ENCODE measurements at places on chromosomes 5 and 9.

DNA sequence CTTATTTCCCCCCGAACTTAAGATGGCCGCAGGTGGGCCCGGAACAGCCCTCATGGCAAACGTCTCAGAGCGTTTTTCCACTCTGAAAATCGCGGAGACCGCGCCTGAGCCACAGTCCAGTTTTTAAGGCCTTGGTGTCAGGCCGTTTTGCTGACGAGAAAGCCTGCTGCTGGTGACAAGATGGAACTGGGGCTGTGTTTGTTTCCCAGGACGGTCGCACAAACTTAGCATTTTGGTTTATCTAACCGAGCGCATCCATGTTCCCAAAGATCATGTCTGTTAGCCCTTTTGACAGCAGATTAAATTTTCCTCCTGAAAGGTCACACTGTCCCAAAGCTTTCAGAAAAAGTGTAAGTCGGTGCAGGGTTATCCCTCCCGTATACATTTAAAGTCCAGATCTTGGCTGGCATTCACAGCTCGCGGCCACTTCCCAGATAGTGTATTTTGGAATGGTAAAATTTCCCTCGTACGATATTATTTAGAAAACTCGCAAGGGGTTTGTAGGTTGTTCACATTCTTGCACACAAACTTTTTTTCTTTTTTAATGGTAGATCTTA, 812 bp downstream of the SREK1 start:
- ATAC-seq, result peak; percentile 69

- no peak for ATAC-seq
Measured at GRCh38 chr5:5348135-5348534, 74.3 kb upstream of the ICE1 start.

- no peak for ATAC-seq
Measured at GRCh38 chr5:123091298-123092222, 2.5 kb downstream of the PRDM6 start.

DNA sequence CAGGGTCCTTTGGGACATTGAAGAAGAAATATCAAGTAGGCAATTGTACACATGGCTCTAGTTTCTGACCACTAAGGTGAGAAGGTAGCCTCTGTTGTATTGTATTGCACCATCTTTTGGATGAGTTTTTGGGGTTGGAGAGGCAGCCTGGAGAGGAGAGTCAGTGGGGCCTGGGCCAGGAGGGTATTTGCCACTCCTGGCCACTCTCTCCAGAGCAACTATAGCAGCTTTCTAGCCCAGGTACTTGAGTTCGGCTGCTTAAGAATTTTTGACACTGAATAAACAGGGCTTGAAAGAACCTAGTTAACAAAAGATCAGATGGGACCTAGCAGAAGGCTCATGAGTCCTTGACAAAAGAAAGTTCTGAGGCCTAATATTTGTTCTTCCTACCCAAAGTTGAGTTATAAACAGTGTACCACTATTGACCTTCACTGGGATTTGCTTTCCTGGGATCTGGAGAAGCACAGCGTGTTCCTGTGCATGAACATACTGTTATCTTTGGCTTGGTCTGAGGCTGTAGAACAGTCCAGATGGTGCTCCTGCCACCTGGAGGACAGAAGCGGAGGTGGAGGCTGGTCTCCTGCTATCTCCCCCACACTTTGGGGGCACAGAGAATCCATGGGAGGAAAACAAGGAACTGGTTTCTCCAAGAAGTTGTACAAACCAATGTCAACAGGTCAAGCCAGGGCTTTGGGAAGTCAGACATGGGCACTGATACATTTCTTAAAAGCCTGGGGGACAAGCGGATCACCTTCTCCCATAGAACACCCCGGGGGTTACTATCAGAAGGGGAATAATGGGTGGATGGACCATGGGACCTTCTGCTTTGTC, 110.4 kb upstream of the LIFR start:
- peak; percentile 82 for ATAC-seq

- ATAC-seq, result no peak
Measured at GRCh38 chr5:57538341-57538955, 55.8 kb upstream of the ACTBL2 start.

DNA sequence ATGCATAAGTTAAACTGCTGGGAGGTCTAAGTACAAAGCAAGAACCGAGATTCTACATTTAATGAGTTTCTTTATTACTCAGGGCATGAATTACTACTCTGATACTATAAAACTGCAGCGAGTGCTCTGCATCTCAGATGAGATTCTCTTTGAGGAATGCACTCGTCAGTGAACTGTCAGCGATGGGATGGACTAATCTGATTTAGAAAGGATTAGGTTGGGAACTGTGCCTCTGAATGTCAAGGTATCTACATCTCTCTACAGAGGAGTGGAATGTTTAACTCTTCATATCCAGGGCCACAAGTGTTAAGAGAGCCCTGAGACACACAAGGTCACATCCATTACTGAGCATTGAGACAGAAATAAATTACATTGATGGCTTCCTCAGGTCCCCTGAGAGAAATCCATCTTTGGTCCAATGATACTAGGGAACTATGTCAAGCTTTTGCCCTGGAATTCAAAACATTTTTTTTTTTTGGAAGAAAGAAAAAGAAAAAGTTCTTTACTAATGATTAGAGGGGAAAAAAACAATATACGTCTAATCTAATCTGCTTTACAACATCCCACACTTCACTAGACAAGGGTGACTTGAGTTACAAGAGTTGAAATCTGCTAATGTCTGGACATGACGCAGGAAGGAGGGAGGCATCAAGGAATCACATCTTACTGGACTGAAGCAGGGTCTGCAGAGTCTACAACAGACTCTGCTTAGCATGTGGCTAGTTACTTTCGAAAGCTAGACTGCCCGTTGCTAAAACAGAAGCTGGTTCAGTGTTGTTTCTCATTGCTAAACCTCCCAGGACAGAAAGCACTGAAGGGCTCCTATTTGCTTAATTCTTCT, 270.0 kb upstream of the TLE4 start:
- ATAC-seq, result peak; percentile 93

DNA sequence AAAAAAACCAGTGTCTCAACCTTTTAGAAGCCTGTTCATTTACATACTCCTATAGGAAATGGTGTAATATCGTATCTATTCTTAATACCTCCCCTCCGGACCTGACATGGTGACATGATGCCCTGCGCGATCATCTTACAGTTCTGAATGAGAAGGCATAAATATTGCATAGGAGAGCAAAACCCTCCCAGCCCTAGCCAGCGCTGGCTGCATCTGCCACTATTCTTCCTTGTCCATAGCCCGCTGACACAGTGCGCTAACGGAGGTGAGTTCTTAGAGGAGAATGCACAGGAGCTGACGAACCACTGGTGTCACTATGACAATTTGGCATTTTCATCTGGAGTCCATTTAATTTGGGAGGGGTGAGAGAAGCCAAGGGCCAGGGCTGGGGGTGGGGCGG, 290.1 kb downstream of the EFNA5 start:
- ATAC-seq, result peak; percentile 16

GRCh38 chr5:171342362-171343111, 33.5 kb downstream of the TLX3 start:
- ATAC-seq, result peak; percentile 99

DNA sequence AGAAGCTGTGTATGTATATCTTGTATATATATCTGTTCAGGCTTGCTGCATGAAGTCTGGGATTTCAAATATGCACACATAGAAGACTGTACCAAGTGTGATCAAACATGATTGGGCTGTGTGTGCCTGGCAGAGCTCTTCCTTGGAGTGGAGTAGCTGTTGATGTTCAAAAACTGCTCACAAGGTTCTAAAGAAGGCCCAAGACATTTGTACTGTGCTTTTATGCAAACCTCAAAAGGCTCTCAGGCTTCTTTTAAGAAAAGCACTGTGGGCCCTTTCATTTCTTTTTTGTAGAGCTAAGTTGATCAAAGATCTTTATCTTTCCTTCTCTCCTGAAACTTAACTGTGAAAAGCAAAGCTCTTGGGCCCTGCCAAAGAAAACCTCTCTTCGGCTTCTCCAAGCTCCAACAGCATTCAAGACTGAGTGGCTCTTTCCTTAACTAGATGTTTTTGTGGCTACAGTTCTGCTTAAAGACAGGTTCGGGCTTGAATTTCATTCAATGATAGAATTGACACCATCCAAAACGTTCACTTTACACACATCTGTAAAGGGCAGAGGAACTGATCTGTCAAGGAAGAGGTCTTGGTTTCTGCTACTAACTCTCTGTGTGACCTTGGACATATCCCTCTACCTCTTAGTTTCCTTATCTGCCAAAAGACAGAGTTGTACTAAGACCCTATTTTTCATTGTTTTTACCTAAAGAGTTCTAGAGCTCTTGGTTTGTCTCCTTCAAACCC, 105.8 kb upstream of the IL6ST start:
- peak; percentile 23 for ATAC-seq

DNA sequence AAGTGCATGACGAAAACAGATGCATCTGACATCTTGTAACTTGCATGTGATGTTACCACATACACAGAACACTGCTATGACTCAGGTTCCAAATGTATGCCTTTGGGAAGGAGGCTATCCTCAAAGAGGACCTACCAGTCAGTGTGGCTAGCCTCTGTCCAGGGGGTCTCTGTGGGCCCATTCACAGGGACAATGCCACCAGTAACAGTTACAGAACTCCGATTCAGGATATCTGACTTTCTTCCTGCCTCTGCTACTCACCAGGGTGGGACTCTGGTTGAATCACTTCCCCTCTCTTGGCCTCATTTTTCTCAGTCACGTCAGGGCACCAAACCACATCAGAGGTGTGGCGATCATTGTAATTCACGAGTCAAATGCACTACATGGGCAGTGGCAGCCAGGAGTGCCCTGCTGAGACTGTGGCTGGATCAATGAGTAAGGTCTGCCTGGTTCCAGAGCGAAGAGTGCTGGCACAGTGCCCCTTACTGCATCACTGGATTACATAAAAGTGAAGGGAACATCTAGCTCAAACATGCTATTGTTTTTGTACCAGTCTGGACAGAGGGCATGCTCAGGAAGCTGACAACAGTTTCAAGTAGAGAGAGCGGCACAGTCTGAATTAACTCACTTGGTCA, 13.2 kb downstream of the ATOX1 start:
- peak; percentile 35 for ATAC-seq

DNA sequence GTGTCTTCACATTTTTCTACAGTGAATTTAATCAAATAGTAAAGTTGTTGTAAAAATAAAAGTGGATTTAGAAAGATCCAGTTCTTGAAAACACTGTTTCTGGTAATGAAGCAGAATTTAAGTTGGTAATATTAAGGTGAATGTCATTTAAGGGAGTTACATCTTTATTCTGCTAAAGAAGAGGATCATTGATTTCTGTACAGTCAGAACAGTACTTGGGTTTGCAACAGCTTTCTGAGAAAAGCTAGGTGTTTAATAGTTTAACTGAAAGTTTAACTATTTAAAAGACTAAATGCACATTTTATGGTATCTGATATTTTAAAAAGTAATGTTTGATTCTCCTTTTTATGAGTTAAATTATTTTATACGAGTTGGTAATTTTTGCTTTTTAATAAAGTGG, 60.4 kb downstream of the MTAP start:
- ATAC-seq, result no peak

GRCh38 chr5:43635374-43635773, 32.4 kb downstream of the NNT start:
- no peak for ATAC-seq

GRCh38 chr9:95409650-95410426, 92.3 kb upstream of the FANCC start:
- peak; percentile 56 for ATAC-seq

DNA sequence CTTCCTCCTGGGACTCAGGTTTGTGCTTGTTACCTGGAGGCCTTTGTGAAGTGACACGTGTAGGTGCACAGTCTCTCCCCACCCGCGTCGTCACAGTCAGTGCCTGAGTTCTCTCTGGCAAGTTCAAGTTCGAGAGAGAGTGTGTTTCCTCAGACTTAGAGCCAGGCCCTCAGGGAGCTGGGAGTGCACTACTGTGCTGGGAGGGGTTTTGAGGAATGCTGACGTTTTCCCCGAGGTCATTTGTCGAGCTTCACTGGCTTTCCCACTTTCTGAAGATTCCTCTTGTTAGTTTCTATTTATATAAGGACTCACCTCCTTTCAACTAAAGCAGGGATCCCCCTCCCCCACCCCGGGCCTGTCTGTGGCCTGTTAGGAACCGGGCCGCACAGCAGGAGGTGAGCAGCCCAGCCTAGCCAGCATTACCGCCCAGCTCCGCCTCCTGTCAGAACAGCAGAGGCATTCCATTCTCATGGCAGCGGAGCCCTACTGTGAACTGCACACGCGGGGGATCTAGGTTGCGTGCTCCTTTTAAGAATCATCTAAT, 209.2 kb downstream of the DIRAS2 start:
- no peak for ATAC-seq

- ATAC-seq, result peak; percentile 87
Measured at GRCh38 chr5:76641514-76642120, 18.4 kb upstream of the F2RL2 start.

DNA sequence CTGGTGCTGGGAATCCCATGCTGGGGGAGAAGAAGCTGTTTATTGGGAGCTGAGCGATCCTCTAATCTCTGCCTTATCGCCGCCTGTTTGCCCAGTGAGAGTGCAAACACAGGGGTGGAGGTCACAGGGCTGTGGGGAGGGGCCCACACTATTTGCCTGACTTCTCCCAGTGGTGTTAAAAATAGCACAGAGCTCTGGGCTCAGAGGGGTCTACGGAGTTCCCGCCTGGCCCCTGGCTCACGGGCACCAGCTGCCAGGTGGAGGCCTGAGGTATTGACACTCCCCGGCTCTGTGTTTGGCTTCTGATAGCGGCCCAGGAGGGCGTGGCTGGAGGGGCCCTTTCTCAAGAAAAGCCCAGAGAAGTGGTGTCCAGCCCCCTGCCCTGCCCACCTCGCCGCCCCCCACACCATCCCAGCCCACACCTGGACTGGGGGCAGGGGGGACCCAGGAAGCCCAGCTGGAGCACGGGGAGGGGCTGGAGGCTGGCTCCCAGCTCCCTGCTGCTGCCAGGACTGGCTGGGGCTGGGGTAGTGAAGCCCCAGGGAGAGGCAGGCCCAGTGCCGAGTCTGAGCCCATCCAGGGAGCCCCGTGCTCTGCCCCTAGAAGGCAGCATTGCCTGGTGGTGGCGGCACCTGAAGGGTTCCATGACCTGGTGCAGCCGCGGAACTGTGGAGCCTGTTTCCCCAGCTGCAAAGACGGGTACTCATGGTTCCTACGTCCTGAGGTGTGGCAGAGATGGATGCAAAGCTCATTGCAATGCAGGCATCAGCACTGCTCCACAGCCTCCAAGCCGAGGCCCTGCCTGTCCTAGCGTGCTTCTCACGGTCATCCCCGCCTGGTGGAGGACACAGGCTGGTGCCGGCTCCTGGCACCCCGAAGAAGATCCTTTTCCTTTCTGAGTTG, 35.7 kb upstream of the EGFL7 start:
- no peak for ATAC-seq

DNA sequence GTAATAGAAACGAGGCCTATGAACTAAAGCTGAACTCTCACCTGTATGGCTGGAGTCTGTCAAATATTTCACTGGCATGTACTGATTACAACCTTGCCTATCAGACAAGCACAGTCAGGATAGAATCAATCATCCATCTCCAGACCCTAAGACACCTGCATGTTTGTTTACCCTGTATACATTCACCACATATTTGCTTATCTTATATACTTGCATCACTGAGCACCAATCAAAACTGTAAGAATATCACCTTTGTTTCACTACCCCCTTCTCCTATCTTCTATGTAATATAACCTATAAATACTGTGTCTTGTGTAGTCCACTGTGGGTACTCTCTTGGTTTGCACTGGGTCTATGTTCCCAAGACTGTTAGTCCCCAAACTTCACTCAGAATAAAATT, 1085.7 kb downstream of the TAF11L14 start:
- no peak for ATAC-seq

Measured in SK-N-SH treated with all-trans-retinoic acid at 6 μM for 48 hours (cell line).